ENCODE measurements at places on chromosomes 6 and 20.

DNA sequence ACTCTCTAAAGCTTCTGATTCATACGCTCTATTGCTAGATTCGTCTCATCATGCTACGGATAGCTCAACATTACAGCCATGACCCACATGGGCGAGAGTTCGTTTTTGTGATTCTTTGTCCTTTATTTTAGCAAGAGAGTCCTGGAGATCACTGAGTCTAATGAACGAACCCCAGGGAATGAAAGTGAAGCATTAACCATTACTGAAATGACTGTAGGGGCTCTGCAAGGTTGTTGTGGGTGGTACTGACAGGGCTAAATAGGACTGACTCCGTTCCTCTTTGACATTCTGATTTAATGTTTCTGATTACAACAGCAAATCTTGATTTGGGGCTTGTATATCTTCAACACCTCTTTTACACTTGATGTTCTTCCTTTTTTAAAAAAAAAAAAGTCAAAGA is 13.7 kb upstream of the RTF2 start:
- DNase-seq, result no peak

GRCh38 chr6:72267470-72267869 is 354.4 kb upstream of the KCNQ5 start:
- no peak for DNase-seq

GRCh38 chr20:14604143-14604542 is 266.7 kb upstream of the FLRT3 start:
- no peak for DNase-seq

DNA sequence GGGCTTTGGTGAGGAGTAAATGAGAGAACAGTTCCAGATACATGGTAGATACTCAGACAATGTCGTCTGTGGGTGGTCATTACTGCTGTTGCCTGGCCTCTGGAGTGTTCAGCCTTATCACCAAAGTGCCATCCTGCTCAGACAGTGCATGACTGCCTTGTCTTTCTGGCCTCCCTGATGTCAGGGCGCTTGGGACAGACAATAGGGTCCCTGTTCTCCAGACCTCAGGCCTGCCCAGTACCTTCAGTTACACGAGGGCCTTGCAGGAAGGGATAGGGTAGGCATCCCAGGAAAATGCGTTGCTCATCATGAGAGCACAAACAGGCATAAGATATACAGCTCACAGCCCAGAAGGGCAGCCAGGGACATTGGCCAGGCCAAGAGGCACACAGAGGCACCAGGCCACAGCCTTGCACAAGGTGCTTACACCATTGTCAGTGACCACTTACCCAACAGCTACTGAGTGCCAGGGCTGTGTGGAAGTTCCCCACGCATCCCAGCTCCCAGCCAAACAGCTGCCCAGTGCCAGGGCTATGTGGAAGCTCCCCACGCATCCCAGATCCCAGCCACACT is 27.4 kb downstream of the BPIFB1 start:
- no peak for DNase-seq

- no peak for DNase-seq
These were observed 65.2 kb downstream of the GTF2H5 start for GRCh38 chr6:158233214-158233795.

GRCh38 chr6:144712541-144712940 is 427.4 kb downstream of the UTRN start:
- no peak for DNase-seq

DNA sequence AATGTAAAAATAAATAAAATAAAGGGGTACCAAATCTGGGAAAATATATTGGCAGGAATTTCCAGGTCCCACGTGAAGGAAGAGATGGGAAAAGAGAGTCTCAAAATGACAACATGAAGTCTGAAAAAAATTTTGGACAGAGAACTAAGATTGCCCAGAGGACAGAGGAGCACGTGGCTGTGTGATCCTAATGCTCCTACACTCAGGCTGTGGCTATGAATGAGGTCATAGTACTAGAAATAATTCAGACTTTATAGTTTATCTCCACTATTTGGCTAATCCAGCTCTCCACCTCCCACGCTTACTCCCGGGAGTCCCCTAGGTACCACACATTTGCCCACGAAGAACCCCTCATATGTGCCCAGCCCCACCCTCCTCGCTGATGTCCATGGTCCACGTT is 42.8 kb upstream of the STMND1 start:
- no peak for DNase-seq

GRCh38 chr6:35445691-35446090 is 6.4 kb upstream of the FANCE start:
- DNase-seq, result no peak

DNA sequence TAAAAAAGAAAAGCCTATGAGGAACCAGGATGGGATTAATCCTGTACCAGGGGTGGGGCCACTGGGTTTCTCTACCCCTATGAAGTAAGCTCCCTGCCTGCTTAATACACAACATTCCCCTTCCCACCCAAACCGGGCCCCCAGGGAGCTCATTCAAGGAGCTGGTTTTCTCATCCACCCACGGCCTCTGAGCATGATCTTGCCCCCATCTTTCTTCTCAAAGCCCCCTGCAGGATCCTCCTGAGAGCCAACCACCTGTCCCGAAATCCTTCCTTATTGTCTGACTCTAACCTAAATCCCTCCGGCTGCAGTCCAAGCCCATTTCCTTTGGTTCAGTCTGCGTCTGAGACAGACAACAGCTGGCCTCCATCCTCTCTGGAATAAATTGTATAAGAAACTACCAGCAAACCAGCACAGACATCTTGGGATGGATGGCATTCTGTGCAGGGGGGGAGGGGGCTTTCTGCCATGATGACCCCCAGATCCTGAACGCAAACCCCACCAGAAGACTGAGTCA is 21.0 kb downstream of the KCNK5 start:
- DNase-seq, result no peak

- DNase-seq, result no peak
These were observed 235.6 kb upstream of the PRDM1 start for GRCh38 chr6:105850261-105851112.

GRCh38 chr20:45985573-45985972 is 13.6 kb upstream of the ZNF335 start:
- DNase-seq, result no peak

GRCh38 chr20:4099905-4100675 is 84.7 kb upstream of the RNF24 start:
- no peak for DNase-seq

GRCh38 chr6:111263837-111264236 is 176.5 kb downstream of the SLC16A10 start:
- peak; percentile 23 for DNase-seq

DNA sequence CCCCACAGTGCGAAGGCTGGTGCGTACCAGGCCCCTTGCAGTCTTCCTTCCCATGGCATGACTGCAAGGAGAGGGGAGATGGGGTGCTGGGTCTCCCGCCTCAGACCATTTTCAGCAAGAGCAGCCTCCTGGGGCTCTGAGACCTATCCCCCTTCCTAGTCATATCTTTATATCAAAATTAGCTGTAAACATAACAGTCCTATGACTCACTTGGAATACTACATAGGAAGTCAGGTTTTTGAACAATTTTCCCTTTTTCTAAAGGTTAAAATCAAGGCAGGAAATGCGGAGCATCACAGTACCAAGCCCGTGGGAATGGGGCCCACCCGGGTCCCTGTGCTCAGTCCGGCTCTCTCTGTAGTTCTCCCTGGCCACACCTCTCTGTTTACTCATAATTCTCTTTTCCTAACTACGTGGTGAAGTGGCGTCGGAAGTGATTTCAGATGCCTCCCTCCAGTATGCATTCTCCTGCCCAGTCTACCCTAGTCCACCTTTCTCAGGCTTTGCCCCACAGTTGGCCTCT is 109.8 kb upstream of the TMEM170B start:
- DNase-seq, result no peak

GRCh38 chr6:150208611-150209352 is 65.9 kb downstream of the PPP1R14C start:
- no peak for DNase-seq

DNA sequence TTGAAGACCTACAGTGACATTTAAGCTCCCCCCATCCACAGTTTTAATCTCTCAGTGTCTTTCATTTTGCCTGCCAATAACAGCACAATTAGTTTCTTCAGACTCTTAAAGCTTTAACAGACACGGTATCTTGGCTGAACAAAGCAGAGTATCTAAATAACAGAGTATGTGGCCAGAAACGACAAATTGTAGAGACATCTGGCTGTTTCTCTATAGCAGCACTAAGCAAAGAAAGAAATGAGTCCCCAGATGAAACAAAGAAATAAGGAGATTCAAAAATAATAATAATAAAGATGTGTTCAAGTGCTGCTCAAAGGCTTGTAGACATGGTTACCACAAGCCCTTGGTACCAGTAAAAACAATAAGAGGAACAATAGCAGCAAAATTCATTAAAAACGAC is 97.8 kb upstream of the HDAC2 start:
- no peak for DNase-seq

- DNase-seq, result no peak
These were observed 35.7 kb downstream of the ITPR3 start for GRCh38 chr6:33656844-33657243.

DNA sequence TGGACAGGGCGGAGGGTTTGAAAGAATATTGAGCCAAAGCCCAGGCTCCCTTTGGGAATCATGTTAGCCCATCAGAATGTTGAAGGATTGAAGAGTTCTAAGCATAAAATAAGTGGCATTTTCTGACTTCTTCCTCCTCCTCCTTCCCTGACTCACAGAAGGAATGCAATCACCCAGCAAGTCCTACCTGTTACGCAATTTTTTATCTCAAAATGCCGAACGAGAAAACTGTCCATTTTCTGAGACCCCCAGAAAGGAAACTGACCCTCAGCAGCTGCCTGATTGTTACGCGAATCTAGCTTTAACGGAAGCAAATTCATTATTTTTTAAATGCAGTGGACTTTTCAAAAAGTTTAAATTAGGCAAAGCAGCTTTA is 4.7 kb upstream of the DNAJC5 start:
- DNase-seq, result no peak

DNA sequence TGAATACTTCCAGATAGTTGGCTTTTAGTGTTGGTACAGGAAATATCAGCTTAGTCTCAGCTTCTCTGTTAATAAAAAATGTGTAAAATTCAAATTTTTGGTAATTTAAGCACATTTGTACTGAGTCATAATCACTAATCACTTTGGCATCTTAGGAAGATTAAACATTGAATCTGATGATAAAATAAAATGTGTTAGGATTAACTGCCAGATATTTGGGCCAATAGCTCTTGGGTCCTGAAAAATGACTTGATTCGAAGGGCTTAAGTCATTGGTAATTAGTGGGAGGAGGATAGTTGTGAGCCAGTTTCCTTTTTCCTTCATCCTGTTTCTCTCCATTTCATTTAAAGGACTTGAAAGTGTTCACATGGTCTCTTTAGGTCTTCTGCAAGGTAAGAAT is 426.1 kb downstream of the RFPL4B start:
- DNase-seq, result peak; percentile 68

- no peak for DNase-seq
These were observed 243.1 kb downstream of the MYLK4 start for GRCh38 chr6:2507521-2508037.

- DNase-seq, result no peak
These were observed 6.3 kb upstream of the ZNF76 start for GRCh38 chr6:35253249-35253648.

- no peak for DNase-seq
These were observed 7.5 kb upstream of the CCDC28A start for GRCh38 chr6:138765896-138766655.

GRCh38 chr6:160269771-160270170 is 11.2 kb upstream of the SLC22A2 start:
- DNase-seq, result no peak

GRCh38 chr6:82264824-82265223 is 17.3 kb upstream of the IBTK start:
- no peak for DNase-seq

- DNase-seq, result peak; percentile 35
These were observed 69.4 kb upstream of the PRL start for GRCh38 chr6:22366214-22366613.

- DNase-seq, result peak; percentile 74
These were observed 16.5 kb downstream of the MTHFD1L start for GRCh38 chr6:150881911-150882481.

DNA sequence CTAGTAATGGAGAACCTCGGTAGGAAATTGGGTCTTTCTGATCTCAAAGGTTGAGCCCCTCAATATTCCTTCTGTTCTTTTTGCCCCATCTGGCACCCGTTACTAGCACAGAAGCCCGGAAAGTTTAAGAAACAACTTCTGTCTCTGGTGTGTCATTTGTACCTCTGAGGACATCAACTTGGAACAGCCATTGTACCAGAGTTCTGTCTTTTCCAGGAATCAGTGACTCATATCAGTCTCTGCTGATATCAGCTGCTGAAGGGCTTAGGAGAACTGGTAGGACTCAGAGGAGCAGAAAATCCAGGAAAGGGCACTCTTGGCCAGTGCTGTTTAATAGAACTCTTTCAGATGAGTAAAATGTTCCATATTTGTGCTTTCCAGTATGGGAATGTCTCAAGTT is 78.3 kb upstream of the CHD6 start:
- DNase-seq, result no peak

- DNase-seq, result no peak
These were observed 10.7 kb upstream of the UQCC2 start for GRCh38 chr6:33722103-33722623.

DNA sequence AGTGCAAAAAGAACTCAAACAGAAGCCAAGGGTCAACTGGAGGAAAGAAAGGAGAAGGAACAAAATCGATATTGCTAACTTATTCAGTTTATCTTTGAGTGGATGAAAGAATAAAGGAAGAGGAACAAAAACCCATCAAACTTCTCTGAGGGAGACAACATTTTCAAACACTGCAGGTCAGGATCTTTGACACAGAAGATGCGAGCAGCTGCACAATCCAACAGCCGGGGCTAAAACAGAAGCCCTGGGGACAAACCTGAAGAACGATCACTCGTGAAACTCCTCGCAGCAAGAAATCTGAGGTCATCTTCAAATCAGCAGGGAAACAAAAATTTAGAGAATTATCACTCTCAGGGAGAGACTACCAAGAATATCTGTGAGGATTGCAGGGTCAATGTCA is 14.2 kb downstream of the SLC23A2 start:
- DNase-seq, result no peak

DNA sequence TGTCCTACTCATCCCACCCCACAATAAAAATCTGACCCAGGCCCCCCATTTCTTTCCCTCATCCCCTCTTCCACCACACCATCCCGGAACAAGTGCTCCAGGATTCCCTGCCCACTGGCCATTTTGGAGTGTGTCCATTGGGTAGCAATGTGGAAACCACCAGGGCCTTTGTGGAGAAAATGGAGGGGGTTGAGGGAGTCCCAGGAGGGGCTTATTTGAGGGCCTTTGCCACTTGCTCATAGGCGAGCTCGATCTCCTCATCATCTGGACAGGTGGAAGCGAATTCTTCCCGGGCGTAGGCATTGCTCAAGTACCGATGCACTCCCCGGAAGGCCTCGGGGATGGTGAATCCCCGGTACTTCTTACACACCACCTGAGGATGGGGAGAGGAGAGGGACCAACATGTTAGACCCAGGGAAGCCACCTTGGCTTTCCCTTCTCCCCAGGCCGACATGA is 1.6 kb upstream of the DDAH2 start:
- DNase-seq, result no peak

- no peak for DNase-seq
These were observed 15.7 kb downstream of the ADISSP start for GRCh38 chr20:3751675-3752385.

Data from fibroblast of skin of left biceps (primary cell).